ENCODE measurements at places on chromosomes 7 and 10.

- DNase-seq: no peak
These were observed 43.7 kb downstream of the COL17A1 start for GRCh38 chr10:104041891-104042535.

GRCh38 chr10:48813291-48813690, 126.3 kb downstream of the LRRC18 start:
- no peak for DNase-seq

DNA sequence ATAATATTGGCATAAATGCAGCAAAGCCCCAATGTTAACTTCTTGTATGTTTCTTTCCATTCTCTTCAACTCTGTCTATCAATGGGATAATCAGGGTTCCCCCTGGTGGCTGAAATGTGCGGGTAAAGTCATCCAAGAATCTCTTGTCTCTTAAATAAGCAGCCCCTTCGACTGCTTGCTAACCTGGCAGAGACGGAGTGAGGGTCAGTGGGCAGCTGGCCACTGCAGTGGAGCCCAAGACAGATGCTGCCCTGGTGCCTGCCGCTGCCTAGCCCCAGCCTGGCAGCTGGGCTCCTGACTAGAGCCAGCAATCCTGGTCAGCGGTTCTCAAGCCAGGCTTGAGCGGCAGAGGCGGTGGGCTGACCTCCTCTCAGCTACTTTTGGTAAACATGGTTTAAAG, 248.9 kb downstream of the COBL start:
- DNase-seq: peak; percentile 29

GRCh38 chr10:4202938-4203337, 417.9 kb upstream of the KLF6 start:
- no peak for DNase-seq

GRCh38 chr10:97768322-97769315, 3.2 kb downstream of the SFRP5 start:
- DNase-seq: no peak

DNA sequence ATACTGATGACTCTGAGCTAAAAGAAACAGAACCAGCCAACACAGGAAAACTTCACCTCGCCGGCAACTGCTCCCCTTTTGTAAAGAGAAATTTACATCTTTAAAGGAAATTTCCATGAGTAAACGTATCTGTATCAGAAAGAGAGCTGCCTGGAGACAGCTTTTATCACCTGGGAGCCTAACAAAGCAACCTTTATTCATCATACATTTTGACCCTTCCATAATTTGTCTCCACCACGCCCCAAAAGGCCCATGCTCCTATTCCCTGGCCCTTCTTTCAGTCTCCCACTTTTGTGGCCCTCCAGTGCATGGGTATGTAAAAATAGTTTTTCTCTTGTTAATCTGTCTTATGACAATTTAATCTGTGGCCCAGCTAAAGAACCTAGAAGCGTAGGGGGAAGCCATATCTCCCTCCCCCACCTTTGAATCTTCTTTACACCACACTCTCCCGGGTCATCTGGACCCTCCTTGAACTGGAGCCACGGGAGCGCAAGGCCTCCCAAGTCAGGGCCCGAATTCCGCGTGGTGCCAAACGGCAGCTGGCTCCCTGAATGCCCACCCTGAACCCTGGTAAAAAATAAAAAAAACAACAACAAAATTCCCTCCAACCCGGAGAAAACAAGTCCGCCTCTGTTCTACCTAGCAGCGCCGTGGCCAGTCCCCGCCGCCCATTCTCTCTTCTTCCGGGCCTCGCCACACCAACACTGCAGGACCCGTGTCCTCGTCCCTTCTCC, 15.4 kb upstream of the FKBP9 start:
- DNase-seq: no peak

GRCh38 chr7:90797596-90797995, 201.5 kb downstream of the CDK14 start:
- no peak for DNase-seq

- peak; percentile 13 for DNase-seq
These were observed 4.5 kb downstream of the STAM start for GRCh38 chr10:17648243-17649035.

DNA sequence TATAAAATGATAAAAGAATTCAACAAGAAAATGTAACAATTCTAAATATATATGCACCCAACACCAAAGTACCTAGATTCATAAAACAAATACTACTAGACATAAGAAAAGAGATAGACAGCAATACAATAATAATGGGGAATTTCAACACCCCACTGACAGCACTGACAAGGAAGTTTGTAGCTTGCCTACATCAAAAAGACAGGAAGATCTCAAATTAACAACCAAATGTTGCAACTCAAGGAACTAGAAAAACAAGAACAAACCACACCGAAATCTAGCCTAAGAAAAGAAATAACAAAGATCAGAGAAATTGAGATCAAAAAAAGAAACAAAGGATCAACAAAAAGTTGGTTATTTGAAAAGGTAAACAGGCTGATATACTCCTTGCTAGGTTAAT, 36.5 kb upstream of the TNKS2 start:
- DNase-seq: no peak

GRCh38 chr10:125216861-125217260, 56.5 kb upstream of the CTBP2 start:
- no peak for DNase-seq

GRCh38 chr10:77899080-77899477, 27.5 kb downstream of the DLG5 start:
- DNase-seq: no peak

GRCh38 chr7:68671046-68671445, 927.2 kb upstream of the AUTS2 start:
- DNase-seq: no peak

- DNase-seq: no peak
These were observed 759.9 kb downstream of the LRMDA start for GRCh38 chr10:76191336-76191735.

GRCh38 chr7:116652793-116653192, 19.2 kb upstream of the MET start:
- no peak for DNase-seq

GRCh38 chr7:28682801-28683200, 270.5 kb downstream of the CREB5 start:
- DNase-seq: no peak

DNA sequence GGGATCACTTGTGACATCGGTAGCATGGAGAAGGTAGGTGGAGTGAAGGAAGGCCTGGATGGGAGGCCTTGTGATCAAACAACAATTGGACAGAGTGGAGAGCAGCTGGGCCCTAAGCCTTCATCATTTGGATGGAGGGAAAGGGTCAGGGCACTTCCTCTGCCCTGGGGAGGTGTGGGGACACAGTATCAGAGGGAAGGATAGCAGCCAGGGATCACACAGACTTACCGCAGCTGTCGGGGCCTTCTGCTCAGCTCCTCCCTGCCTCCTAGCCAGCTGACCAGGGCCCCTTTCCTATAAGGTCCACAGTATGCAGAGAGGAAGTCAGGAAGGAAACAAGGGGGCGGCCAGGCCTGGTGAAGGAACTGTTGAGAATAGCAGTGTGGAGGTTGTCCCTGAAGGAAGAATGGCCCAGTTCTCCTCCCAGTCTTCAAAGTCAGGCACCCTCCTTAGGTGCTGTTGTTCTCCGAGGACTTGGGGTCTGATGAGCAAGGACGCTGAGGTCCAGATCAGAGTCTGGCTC, 62.1 kb downstream of the ABCC2 start:
- DNase-seq: no peak

- no peak for DNase-seq
These were observed 591 bp downstream of the UBE2H start for GRCh38 chr7:129952086-129952652.

DNA sequence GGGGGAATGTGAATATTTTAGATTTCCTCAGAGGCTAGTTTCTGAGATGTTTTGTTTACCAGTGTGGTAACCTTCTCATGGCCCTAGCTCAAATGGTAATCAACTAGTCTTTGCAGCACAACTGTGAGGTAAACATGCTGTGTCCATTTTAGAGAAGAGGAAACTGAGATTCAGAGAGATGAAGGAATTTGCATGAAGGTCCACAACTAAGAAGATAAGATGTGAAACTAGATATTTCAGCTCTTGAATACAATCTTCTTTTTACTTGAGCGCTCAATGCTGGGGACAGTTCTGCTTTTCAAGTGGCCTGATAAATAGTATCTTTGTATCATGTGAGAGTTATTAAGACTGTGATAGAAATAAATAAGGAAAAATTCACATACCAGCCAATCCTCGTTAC, 245.4 kb downstream of the AUTS2 start:
- no peak for DNase-seq

GRCh38 chr7:143974459-143974858, 19.8 kb downstream of the OR2F1 start:
- no peak for DNase-seq

- DNase-seq: no peak
These were observed 74.1 kb downstream of the DNAH11 start for GRCh38 chr7:21616796-21617436.

GRCh38 chr10:130416334-130417150, 280.4 kb downstream of the GLRX3 start:
- DNase-seq: no peak

GRCh38 chr7:128307061-128307460, 36.6 kb downstream of the RBM28 start:
- no peak for DNase-seq

- DNase-seq: no peak
These were observed 25.1 kb downstream of the FAM13C start for GRCh38 chr10:59337201-59337652.

GRCh38 chr10:32376771-32377170, 29.8 kb upstream of the EPC1 start:
- DNase-seq: no peak

DNA sequence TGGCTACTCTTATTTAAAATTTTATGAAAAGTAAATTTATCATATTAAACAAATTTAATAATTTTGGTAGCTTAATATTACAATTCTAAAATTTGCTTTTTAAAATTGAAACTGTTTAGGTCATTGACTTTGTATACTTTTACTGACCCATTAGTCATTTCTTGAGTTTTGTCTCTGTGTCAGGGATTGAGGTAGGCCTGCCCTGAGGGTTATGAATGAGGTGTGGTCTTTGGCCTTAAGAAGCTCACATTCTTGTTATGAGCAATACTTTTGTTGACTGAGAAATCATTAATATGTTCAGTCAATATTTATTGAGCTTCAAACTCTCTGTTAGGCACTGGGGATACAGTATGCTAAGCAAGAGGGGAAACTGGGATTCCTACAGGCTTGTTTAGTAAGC, 47.0 kb upstream of the RPA3 start:
- no peak for DNase-seq

GRCh38 chr10:71222601-71223346, 10.4 kb downstream of the UNC5B start:
- no peak for DNase-seq
